ENCODE measurements at places on chromosomes 3 and 15. TPM values are rescaled to one million over a fixed set of nuclear protein-coding genes. Genes with fewer than 3 reads are reported as not detected.

CHRNA5 gene
- total RNA-seq: 0.36 TPM

CFAP44 gene
- 5.8 TPM for total RNA-seq

ETFA gene
- 110 TPM for total RNA-seq

LSMEM2 gene
- not detected for total RNA-seq

ITIH1 gene
- total RNA-seq: not detected

PCOLCE2 gene
- total RNA-seq: 21.4 TPM

TLR9 gene
- total RNA-seq: not detected

GOLGA8G gene
- not detected for total RNA-seq

SKOR1 gene
- total RNA-seq: 0.36 TPM

EFL1 gene
- total RNA-seq: 30.9 TPM

ITPKA gene
- 0.29 TPM for total RNA-seq

ASB14 gene
- not detected for total RNA-seq

GOLGA6D gene
- not detected for total RNA-seq

- no peaks in the 10 kb centered on the region for H3K4me1 ChIP-seq
- peaks cover 33% of the 10 kb centered on the region for H3K27me3 ChIP-seq
- H3K4me3 ChIP-seq: no peak overlapping the region
- no peak for DNase-seq
Measured at GRCh38 chr3:194756460-194756779, 70.7 kb downstream of the FAM43A start.

DNA sequence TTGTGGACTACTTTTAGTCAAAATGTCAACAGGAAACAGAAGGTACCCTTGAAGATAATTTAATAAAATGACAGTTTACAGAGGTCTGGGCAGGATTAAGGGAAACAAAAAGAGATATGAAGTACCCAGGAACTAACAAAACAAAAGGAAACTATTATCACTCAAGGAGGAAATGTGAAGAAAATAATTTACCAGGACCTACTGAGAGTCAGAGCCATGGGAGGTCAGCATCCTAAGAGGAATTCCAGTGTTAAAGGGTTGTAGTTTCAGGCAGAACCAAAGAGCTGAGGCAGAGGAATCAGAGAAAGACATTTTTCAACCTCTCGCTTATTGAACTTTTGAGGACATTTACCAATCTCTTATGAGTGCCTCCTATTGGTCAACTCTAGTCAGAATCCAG, 408.9 kb upstream of the CBLB start:
- no peak overlapping the region for H3K27ac ChIP-seq
- no peaks in the 10 kb centered on the region for H3K27me3 ChIP-seq
- H3K4me3 ChIP-seq: no peak overlapping the region
- DNase-seq: no peak
- no peaks in the 10 kb centered on the region for H3K36me3 ChIP-seq

GRCh38 chr3:51874411-51874810, 990 bp downstream of the IQCF5 start:
- no peak for DNase-seq
- no peaks in the 10 kb centered on the region for H3K4me1 ChIP-seq
- H3K27me3 ChIP-seq: peaks cover 6% of the 10 kb centered on the region
- H3K36me3 ChIP-seq: no peaks in the 10 kb centered on the region
- no peak overlapping the region for H3K4me3 ChIP-seq

DNA sequence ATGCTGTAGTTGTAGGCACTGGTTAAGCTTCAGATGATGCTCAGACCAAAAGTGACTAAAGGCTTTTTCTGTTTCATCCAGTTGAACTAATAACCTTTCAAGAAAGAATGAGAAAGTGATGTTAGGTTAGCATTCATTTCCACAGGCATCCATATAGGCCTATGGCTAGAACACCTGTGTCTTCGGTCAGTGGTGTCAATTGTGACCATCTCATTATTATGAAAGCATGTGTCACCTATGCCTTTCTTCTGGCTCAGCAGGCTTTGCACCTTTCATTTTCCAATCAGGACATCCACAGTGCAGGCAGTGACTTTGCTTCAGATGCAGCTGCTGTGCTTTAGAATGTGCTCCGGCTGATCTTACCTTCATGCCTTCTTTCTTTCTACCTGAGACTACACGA, 57.9 kb downstream of the B3GNT5 start:
- no peaks in the 10 kb centered on the region for H3K36me3 ChIP-seq
- H3K27me3 ChIP-seq: peaks cover 5% of the 10 kb centered on the region
- H3K27ac ChIP-seq: no peak overlapping the region
- H3K4me1 ChIP-seq: peaks cover 3% of the 10 kb centered on the region
- H3K4me3 ChIP-seq: no peak overlapping the region

- H3K36me3 ChIP-seq: no peaks in the 10 kb centered on the region
- peaks cover 8% of the 10 kb centered on the region for H3K4me1 ChIP-seq
- H3K4me3 ChIP-seq: no peak overlapping the region
- no peak overlapping the region for H3K27ac ChIP-seq
Measured at GRCh38 chr3:134052370-134052769, 22.6 kb upstream of the SLCO2A1 start.

DNA sequence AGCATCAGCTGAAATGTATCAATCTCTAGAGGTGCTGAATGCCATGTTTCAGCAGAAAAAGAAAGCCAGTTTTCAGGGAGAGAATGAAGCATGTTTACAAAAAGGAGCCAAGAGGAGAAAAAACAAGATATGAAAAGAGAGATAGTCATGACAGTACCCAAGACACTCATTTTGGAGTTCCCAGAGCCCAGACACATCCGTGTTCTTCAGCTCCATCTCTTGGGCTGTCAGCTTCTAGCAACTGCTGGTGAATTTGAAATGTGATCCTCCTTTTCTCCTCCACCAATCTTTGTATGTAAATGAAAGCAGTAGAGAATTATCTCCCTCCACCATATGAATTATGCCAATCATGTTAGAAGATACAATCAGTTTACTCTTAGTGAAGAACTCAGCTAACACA, 93.0 kb upstream of the SLC25A36 start:
- DNase-seq: no peak
- H3K27ac ChIP-seq: no peak overlapping the region
- no peak overlapping the region for H3K4me3 ChIP-seq
- no peaks in the 10 kb centered on the region for H3K27me3 ChIP-seq
- no peaks in the 10 kb centered on the region for H3K36me3 ChIP-seq

GRCh38 chr3:152257563-152258035, 11.1 kb upstream of the MBNL1 start:
- H3K27me3 ChIP-seq: no peaks in the 10 kb centered on the region
- no peak overlapping the region for H3K4me3 ChIP-seq
- H3K27ac ChIP-seq: peak overlapping the region; percentile 94
- peaks cover 29% of the 10 kb centered on the region for H3K4me1 ChIP-seq
- DNase-seq: no peak
- H3K36me3 ChIP-seq: no peaks in the 10 kb centered on the region

DNA sequence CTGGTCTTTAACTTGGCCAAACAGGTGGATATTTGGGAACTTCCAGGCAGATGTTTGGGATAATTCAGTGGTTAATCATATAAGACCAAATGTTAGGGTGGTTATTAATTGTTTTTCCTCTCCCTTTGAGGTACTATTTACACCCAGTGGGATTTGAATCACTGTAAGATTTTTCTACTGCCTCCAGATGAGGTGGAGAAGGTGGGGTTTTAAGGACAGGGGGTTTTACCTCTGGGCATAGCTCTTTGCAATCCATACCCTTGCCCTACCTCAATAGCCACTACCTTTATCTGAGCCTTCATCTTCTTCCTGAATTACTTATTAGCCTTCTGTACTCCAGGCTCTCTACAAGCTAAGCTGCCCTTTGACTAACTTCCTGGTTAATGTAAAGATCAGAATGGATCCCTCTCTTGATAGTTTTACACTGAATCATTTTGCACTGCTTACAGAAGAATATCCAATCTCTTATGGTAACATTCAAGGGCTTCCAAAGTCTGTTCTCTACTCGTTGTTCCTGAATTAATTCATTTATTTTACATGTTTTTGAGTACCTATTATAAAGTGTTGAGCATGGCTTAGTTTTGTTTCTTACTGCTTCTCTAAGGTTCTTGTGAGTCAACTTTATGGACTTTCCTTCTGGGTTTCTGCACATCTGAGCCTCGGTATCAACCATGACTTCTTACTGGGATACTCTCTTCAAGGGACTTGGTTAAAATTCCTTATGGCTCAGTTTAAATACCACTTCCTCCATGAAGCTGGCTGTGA, 331.2 kb upstream of the TBL1XR1 start:
- H3K27me3 ChIP-seq: no peaks in the 10 kb centered on the region
- DNase-seq: no peak
- peak overlapping the region; percentile 1 for H3K27ac ChIP-seq
- H3K4me1 ChIP-seq: peaks cover 37% of the 10 kb centered on the region

DNA sequence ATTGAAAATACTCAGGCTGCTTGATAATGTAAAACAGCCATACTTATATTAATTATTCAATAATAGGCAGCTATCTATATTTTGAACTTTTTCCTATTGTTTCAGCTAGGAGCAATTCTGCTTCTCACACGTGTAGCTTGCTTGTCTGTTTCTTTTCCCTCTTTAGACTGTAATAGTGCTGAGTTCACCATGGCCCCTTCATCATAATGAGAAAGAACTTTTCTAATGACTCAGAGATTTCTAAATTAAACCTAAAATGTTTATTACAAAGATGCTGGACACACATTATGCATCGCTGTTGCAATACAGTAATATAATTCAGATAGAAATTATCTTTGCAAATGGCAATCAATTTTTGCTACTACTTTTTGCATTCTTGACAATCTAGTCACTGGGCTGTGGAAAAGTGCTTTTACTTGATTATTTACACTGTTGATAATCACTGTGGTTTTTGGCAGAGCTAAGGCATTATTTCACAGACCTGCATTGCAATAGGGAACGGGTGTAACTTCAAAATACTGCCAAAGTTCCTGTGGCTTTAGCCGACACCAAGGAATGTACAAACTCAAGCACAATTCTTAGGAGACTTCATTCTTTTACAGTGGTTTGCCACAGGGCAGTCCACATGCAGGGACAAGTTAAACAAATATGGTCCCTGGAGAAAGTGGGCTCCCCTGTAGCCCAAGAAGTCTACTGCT, 281.0 kb upstream of the TBL1XR1 start:
- no peaks in the 10 kb centered on the region for H3K36me3 ChIP-seq
- H3K27ac ChIP-seq: peak overlapping the region; percentile 76
- DNase-seq: peak; percentile 66
- H3K4me3 ChIP-seq: no peak overlapping the region

- no peaks in the 10 kb centered on the region for H3K27me3 ChIP-seq
- H3K4me1 ChIP-seq: peaks cover 36% of the 10 kb centered on the region
- H3K4me3 ChIP-seq: no peak overlapping the region
Measured at GRCh38 chr3:161264852-161265251, 43.7 kb downstream of the NMD3 start.

DNA sequence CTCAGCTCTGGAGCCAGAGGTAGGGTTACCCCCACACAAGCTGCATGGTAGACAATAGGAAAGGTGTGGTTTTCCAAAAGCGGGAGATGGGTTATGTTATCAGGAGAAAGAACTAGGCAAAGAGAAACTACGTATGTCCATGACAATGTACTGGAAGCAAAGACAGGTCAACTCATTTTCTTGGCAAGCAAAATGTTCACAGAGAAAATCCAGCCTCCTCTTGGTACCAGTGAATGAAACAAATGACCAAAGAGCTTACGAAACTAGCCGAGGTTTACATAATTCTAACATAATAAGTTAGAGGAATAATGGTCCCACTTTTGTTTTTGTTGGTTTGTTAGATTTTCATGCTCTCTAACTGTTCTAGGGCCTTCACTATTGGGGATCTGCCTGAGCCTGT, 338.1 kb upstream of the TGFBR2 start:
- H3K4me3 ChIP-seq: no peak overlapping the region
- H3K27me3 ChIP-seq: no peaks in the 10 kb centered on the region
- no peaks in the 10 kb centered on the region for H3K36me3 ChIP-seq

GRCh38 chr3:152292366-152292765, 23.6 kb downstream of the MBNL1 start:
- H3K4me1 ChIP-seq: peaks cover 53% of the 10 kb centered on the region
- H3K27ac ChIP-seq: peak overlapping the region; percentile 57
- no peaks in the 10 kb centered on the region for H3K27me3 ChIP-seq
- no peaks in the 10 kb centered on the region for H3K36me3 ChIP-seq
- DNase-seq: no peak

GRCh38 chr15:89103481-89104171, 15.4 kb downstream of the ABHD2 start:
- no peak overlapping the region for H3K4me3 ChIP-seq
- no peak for DNase-seq
- H3K27ac ChIP-seq: peak overlapping the region; percentile 98
- no peaks in the 10 kb centered on the region for H3K27me3 ChIP-seq
- H3K36me3 ChIP-seq: peaks cover 6% of the 10 kb centered on the region
- H3K4me1 ChIP-seq: peaks cover 67% of the 10 kb centered on the region

DNA sequence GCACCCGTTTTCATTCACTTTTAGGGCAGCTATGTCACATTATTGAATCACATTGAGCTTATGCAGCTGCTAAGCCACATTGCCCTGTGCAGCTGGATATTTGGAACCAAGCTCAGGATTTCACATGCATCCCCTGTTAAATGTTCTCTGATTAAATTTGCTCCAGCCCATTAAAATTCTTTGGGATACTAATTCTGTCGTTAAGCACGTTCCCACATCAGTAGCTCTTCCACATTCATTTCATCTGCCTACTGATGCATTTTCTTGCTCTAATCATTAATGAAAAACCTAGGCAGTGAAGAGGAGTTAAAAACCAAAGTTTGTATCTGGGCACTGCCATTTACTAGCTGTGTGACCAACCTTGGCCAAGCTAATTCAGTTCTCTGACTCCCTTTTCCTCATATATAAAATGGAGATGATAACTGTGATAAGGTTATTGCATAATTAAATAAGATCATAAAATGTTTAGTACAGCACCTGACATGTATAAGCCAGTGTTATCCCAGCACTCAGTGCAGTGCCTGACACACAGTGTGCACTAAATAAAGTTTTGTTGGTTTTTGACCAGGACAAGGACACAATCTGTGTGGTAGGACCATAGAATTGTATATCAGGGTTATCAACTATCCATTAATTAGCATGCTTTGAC, 222.2 kb upstream of the ATP11B start:
- DNase-seq: no peak
- H3K27me3 ChIP-seq: no peaks in the 10 kb centered on the region
- no peak overlapping the region for H3K27ac ChIP-seq
- H3K4me3 ChIP-seq: no peak overlapping the region
- H3K4me1 ChIP-seq: no peaks in the 10 kb centered on the region
- H3K36me3 ChIP-seq: no peaks in the 10 kb centered on the region

GRCh38 chr3:135231737-135232136, 436.7 kb downstream of the EPHB1 start:
- H3K4me1 ChIP-seq: no peaks in the 10 kb centered on the region
- no peak overlapping the region for H3K27ac ChIP-seq
- no peak overlapping the region for H3K4me3 ChIP-seq
- H3K27me3 ChIP-seq: no peaks in the 10 kb centered on the region
